Endothelial cell of umbilical vein (primary cell): ENCODE measurements at places on chromosomes 12 and 14. TPM values are rescaled to one million over a fixed set of nuclear protein-coding genes. Genes with fewer than 3 reads are reported as not detected.

DNA sequence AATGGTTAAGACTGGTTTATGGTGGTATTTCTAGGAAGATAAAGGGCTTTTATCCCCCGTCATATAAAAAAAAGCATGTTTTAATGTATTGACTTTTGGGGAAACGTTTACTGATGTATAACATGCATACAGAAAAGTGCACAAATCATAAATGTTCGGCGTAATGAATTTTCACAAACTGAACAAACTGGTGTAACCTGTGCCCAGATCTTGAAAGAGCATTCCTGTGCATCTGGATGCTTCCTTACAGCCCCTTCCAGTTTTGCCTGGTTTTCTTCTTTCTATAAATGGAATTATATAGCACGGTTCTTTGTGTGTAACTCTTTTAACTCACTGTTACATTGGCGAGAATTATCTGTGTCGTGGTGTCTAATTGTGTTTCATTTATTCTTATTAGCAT, 693.8 kb upstream of the TBX3 start:
- no peak for DNase-seq

- DNase-seq: no peak
Observed at GRCh38 chr14:104729835-104730181, 5.8 kb downstream of the ADSS1 start.

DNA sequence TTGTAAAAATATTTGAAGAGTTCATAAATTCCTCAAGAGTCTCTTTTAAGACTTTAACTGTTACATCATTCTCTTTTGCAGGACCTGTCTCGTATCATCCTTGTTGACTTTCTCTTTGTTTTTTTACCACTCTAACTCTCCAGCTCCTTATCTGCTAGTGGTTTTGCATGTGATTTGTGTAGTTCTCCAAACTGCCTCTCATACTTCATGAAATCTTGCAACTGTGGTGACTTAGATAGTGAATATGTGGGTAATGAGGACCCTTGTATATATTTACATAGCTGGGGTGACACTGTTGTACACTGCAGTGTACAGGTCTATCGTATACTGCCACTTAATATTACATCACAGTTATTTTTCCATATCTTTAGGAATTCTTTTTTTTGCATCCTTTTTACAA, 40.2 kb upstream of the EMP1 start:
- DNase-seq: no peak

DNA sequence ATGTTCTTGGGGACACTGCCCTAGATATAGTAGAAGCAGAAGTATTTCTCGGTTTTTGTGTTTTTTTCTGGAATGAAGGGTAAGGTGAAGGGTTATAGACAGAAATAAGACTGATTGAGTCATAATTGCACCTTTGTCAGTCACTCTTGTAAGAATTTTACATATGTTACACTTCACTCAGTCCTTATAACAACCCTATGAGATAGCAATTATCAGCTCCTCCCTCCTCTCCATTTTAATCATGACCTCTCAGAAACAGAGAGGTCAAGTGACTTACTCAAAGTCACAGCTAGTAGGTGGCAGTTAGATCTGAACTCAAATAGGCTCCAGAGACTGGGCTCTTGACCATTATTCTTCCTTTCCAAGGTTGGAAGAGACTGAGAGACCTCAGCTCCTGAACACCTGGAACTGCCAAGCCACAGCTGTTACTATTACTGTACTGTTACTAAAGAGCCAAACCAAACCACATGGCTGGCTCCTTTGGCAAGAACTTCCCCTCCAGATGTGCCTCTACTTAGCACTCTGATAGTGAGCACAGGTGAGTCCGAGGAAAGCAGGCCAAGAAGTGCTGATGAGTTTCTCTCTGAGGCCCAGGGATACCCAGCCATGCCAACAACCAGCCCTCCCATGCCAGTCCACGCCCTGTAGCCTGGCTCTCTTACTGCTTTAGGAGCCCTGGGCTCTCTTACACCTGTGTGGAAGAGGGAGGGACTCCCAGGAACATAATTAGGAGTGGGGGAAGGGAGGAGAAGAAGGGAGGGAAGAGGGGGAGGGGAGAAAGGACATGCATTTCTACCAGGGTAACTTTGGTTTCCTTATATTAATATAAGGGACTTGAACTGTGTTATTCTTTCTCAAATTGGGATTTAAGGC, 121.3 kb downstream of the CRADD start:
- no peak for DNase-seq

- DNase-seq: no peak
Observed at GRCh38 chr12:121781484-121781997, 11.9 kb downstream of the RHOF start.

DNA sequence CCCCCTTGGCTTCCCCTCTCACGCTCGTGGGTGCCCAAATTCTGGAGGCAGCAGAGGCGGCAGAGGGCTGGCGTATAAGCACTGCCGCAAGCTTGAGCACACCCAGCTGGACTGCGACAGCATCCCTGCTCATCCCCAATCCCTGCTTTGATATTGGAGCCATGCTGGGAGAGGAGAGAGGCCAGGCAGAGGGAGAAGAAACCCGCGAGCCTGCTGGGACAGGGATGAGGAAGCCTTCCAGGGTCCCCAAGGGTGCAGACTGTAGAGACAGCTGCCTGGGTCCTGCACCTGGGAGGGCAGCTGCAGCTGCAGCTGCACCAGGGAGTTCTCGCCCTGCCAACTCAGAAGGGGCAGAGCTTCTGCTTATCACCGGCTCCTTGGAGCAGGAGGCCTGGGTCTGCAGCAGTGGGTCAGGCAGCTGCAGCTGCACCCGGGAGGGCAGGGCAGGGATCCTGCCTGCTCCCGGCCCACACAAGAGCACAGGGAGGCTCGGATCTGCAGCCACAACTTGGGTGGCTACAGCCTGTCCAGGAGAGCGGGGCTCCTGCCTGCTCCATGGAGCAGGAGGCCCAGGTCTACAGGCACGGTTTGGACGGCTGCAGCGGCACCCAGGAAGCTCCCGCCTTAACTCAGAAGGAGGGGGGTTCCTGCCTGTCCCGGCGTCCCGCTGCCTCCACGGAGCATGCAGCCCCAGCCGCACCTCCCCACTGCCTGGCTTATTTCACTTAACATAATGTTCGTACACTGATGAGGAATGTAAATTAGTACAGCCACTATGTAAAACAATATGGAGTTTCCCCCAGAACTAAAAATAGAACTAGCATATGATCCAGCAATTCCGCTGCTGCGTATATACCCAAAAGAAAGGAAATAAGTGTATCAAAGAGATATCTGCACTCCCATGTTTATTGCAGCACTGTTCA, 60.4 kb upstream of the SGPP1 start:
- no peak for DNase-seq

GRCh38 chr12:11795913-11796459, 146.5 kb downstream of the ETV6 start:
- DNase-seq: peak; percentile 89

GRCh38 chr12:79689477-79690141, 1.2 kb downstream of the PAWR start:
- peak; percentile 70 for DNase-seq

DNA sequence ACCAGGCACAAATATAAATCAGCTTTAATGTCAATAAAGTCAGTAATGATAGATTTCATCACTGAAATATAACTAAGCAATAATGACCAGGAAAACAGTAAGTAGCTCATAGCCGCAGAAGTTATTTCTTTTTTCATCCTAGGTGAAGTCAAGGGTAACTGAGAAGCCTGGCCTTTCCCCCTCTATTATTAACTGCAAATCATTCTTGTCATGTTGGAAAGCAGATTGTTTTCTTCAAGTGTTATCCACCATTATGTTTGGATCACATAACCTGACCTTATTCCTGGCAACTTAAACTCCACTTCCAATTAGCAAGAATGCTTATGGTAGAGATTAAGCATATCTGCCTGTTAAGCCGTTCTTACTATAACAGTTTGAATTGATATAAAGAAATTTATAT, 603.4 kb upstream of the FOXG1 start:
- DNase-seq: no peak

DNA sequence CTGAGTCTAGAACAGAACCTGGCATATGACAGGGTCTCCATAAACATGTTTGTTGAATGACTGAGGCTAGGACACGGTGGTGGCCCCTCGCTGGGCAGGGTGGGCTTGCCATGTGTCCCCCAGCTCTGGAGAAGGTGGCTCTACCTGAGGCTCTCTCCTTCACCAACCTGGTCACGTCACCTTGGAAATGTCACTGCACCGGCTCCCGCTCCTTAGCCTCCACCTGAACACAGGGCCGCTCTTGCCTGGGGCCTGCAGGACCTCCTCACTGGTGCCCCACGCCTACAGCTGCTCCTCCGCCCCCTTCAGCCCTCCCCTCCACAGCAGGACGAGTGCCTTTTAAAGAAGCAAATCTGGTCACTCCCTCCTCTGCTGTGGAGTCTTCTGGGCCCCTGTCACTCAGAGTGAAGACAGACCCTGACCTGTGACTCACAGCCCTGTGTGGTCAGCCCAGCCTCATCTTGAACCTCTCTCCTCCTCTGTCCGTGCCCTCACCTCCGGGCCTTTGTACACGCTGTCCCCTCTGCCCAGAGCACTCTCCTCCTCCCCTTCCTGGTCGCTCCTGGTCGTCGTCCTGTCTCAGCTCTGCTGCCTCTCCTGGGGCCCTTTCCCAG, 81.0 kb downstream of the ADGRD1 start:
- no peak for DNase-seq

DNA sequence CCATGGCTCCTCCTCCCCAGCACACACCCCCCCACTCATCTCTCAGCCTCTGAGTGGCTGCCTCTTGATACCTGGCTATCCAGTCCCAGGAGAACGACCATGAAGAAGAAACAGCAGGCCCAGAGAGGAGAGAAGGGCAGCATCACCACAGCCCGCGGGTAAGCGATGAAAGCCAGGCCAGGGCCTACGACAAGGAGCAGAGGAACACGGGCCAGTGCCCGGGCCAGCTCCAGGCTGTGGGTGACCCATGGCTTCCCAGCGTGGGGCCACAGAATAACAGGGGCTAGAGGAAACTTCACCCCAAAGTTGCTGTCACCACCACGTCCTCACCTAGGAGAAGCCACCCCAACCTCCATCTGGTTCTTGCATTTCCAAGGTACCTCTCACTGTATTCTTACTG, 10.4 kb upstream of the SLC6A12 start:
- DNase-seq: no peak

GRCh38 chr14:30728471-30728870, 106.4 kb downstream of the SCFD1 start:
- no peak for DNase-seq

GRCh38 chr12:47280543-47281300, 201.0 kb upstream of the AMIGO2 start:
- no peak for DNase-seq

- peak; percentile 46 for DNase-seq
Observed at GRCh38 chr14:71138448-71139293, 231.4 kb downstream of the PCNX1 start.

DNA sequence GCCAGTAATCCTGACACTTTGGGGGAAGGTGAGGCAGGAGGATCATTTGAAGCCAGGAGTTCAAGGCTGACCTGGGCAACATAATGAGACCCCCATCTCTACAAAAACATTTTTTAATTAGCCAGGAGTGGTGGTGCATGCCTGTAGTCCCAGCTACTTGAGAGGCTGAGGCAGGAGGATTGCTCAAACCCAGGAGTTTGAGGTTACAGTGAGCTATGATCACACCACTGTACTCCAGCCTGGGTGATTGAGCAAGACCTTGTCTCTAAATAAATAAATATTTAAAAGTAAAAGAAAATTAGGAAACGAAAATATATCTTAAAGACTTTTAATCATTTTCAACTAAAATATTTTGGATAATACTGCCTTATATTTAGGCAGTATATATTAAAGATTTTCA, 25.9 kb downstream of the CKB start:
- no peak for DNase-seq

- no peak for DNase-seq
Observed at GRCh38 chr14:72965249-72965648, 39.0 kb downstream of the DCAF4 start.

DNA sequence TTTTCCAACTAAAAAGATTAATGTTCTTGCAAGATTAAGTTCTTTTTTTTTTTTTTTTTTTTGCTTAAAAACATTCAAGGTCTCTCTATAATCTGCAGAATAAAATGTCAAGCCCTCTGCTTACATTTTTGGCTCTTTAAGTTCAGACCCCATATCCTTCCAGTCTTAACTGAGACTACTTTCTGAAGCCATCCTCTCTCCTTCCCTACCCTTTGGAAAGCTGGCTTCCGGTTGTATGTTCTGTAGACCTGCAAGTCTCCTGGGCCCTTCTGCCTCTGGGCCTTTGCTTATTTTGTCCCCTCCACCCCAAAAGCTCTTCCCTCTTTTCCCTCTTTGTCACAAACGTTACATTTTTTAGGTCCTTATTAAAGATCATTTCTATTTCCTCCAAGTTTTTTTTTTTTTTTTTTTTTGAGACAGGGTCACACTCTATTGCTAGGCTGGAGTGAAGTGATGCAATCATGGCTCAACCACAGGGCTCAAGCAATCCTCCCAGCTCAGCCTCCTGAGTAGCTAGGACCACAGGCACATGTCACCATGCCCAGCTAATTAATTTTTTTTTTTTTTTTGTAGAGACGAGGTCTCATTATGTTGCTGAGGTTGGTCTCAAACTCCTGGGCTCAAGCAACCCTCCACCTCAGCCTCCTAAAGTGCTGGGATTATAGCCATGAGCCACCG, 46.5 kb downstream of the PTPRB start:
- DNase-seq: peak; percentile 33

- no peak for DNase-seq
Observed at GRCh38 chr14:92207012-92207927, 85.5 kb downstream of the CPSF2 start.

DNA sequence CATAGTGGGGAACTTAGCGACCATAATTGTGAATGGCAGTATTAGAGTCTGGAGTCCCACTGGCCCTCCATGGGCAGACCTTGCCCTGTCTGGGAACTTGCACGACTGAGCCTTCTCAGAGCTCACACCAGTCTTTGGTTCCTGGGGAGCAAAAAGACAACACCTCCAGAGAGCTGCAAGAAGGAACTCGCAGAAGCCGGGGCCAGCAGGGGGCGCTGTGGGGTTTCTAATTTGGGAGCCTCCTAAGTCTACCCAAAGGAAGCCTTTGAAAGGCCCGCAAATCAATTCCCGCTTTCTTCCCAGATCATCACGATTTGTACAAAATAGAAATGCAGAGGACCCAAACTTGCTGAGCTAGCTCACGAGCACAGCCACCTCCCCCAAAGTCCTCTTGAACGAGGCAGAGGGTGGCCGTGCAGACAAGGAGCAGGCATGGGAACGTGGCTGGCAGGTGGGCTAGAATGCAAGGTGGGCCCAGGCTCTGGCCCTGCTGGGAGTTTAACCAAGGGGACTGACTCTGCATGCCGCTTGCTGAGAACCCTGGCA, 46.3 kb upstream of the FBXO21 start:
- DNase-seq: peak; percentile 45

The SLC41A2 gene
- polyA plus RNA-seq: 0.97 and 1.7 TPM in 2 replicates

The SIX6 gene
- polyA plus RNA-seq: not detected in 2 replicates

The IFI27L1 gene
- 32.9 and 38.1 TPM in 2 replicates for polyA plus RNA-seq

The OR6C3 gene
- polyA plus RNA-seq: not detected in 2 replicates

The SOAT2 gene
- not detected in 2 replicates for polyA plus RNA-seq

The CGRRF1 gene
- polyA plus RNA-seq: 4.5 and 6.6 TPM in 2 replicates

The NPAS3 gene
- polyA plus RNA-seq: 0.06 and 0.10 TPM in 2 replicates

The STXBP6 gene
- polyA plus RNA-seq: 0.06 TPM in 1 of 2 replicates, not detected in the other

The GPRC5D gene
- polyA plus RNA-seq: not detected in 2 replicates

The PCED1B gene
- 1.7 TPM in 2 replicates for polyA plus RNA-seq

The SIX1 gene
- polyA plus RNA-seq: 0.55 and 0.57 TPM in 2 replicates

The RTL1 gene
- polyA plus RNA-seq: not detected in 2 replicates

The ADGRD1 gene
- polyA plus RNA-seq: 0.03 and 0.07 TPM in 2 replicates

The SLCO1C1 gene
- 0.06 and 0.07 TPM in 2 replicates for polyA plus RNA-seq

The LGR5 gene
- not detected in 2 replicates for polyA plus RNA-seq
